Renal cortical epithelial cell (primary cell): ENCODE measurements at places on chromosomes 16 and 17. TPM values are rescaled to one million over a fixed set of nuclear protein-coding genes. Genes with fewer than 3 reads are reported as not detected.

SEZ6L2 gene
- 9.2 and 45.7 TPM in 2 replicates for total RNA-seq

NDUFAB1 gene
- total RNA-seq, result 22.2 and 43.6 TPM in 2 replicates

PSMB3 gene
- total RNA-seq, result 129 and 436 TPM in 2 replicates

SHISA6 gene
- total RNA-seq, result not detected in 2 replicates

DNA sequence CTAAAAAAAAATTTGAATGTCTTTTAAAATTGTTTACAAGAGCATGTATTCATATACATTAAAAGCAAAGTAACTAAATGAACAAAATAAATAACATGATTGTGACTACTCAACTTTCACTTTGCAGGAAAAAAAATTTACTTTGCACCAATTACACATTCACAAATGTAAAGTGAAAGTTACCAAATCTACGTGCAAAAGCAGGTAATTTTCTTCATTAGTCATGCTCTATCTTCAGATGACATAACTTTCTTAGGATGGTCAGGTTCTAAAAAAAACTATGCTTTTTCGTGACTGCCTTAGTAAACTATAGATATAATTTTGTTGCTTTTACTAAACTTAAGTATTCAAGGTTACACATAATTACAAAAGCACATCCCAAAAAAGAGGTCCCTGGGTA lies 17.0 kb upstream of the ABCA10 start:
- DNase-seq, result no peak

- no peak for DNase-seq
Observed at GRCh38 chr16:3963203-3963602, 82.7 kb upstream of the CREBBP start.

DNA sequence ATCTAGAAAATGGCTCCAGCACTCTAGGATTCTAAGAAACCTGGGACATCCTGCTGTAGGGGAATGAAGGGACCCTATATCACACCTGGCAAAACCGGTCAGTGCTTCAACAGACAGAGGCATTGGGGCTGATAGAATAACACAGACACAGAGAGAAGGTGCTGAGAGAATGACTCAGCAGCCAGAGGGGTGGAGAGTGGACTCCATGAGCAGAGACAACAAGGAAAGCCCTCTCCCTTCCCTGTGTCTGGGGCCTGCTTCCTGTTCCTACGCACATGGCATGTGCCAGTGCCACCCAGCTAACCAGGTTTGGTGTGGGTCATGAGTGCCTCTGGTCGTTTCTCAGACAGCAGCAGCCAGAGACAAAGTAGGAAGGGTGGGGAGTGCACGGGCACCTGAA lies 140.3 kb downstream of the CCT6B start:
- DNase-seq, result no peak

DNA sequence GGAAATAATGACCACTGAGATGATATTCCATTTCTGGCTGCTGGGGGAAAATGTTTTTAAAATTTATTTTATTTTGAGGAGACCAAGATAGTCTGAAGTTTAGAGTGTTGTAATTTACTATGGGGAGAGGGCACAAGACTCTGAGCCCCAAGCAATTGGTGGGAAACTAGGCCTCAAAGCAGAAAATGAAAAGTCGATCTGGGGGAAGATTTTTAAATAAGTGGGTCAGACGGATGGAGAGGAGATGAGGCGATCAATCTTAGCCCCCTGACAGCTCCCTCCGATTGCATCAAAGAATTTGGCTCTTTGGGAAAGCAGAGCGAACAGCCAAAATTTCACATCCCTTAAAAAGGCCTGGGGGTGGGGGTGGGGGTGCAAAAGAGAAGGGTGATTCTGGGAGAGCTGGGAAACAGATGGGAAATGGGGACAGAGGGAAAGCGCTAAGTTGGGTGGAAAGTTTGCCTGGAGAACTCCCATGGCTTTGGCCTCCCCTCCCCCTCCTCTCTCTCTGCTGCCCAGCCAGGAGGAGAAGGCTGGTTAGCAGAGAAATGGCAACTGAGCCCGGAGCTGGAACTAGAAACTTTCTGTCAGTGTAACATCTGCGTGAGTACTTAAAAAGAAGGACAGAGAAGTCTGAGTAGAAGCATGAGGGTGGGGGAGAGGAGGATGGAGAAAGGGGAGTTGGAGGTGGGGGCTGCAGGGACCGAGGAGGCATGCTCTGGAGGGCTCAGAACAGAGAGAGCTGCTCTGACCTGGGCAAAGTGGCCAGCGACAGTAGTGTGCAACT lies 1.4 kb upstream of the HOXB2 start:
- DNase-seq, result no peak

- peak; percentile 99 for DNase-seq
Observed at GRCh38 chr16:73015612-73016487, 32.1 kb downstream of the ZFHX3 start.

DNA sequence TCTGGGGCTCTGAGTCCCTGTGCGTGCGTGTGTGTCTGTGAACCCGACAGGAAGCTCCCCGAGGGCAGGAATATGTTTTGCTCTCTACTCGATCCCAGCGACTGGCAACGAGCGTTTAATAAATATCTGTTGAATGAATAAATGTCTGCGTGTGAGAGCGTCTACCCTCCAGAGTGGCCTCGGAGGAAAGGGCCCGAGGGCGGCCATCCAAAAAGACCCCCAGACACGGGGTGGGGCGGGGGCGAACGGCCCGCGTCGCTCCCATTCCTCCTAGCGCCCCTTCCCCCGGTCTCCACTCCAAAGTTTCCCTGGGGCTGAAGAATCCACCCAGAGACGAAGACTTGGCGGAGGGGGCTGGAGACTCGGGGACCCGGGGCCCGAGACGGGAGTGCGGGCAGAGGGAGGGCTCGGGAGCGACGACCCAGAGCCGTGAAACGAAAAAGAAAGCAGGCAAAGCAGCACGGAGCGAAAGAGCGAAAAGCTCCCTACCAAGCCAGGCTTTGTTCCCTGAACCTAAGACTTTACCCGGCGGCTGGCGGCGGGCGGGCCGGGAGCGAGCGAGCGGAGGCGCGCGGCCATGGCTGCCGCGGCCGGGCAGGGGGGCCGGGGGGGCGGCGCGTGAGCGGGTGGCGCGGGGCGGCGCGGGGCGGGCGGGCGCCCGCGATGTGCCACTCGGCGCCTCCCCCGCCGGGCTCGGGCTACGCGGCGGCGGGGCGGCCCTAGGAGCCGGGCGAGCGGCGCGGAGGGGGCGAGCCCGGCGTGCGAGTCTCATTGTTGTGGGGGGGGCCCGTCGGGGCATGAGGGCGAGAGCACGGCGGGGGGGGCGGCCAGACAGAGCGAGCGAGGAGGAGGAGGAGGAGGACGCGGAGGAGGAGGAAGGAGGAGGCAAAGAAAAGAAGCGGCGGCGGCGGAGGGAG lies at the start of gene MLLT6:
Gene MLLT6, plus strand, starts transcription at position 668 of the 917 bp plus-strand sequence. CDS start 360 bp downstream, outside the sequence.
- DNase-seq, result peak; percentile 61
